NCI-H2029 treated with DMSO at 0.1 percent for 48 hours (cell line): ENCODE measurements at places on chromosomes 6 and 20.

- DNase-seq = no peak
Measured at GRCh38 chr20:60857708-60858107, 394.4 kb upstream of the CDH4 start.

DNA sequence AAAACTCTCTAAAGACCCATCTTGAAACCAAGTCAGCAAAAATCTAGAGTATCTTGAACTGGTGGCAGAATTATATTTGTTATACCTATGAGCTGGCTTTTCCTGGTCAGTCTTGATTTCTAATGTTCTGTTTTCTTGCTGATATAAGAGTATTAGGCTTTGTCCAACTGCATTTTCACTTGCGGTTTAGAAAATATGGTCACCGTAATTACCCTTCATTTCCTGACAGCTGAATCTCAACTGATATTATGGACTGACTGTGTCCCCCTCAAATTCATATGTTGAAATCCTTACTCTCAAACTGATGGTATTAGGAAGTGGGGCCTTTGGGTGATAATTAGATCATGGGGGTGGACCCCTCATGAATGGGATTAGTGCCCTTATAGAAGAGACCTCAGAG is 72.1 kb downstream of the TXLNB start:
- DNase-seq = no peak

DNA sequence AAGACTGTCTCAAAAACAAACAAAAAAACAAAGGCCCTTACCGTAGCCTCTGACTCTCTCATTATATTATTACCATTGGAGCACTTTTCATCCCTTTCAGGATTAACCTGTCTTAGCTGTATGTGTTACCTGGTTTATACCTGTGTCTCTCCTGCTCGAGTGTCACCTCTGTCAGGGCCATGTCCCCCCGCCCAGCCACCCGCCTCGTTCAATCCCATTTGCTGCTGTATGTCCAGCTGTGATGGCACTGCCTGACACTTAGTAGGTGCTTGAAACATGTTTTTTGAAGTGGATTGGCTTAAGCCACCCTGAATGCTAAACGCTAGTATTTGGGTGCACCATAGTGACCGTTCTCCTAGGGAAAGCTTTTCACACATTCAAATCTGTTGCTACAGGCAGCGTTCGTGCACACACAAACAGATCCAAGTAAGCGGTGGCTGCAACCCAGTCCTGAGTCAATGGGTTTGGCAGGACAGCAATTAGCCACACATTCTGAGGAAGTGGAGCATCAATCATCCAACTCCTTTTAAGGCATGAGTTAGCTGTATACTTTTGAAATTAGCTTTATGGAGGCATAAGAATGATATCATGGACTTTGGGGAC is 98.9 kb upstream of the ZNF217 start:
- DNase-seq = no peak

- no peak for DNase-seq
Measured at GRCh38 chr6:19925533-19925932, 88.4 kb downstream of the ID4 start.

DNA sequence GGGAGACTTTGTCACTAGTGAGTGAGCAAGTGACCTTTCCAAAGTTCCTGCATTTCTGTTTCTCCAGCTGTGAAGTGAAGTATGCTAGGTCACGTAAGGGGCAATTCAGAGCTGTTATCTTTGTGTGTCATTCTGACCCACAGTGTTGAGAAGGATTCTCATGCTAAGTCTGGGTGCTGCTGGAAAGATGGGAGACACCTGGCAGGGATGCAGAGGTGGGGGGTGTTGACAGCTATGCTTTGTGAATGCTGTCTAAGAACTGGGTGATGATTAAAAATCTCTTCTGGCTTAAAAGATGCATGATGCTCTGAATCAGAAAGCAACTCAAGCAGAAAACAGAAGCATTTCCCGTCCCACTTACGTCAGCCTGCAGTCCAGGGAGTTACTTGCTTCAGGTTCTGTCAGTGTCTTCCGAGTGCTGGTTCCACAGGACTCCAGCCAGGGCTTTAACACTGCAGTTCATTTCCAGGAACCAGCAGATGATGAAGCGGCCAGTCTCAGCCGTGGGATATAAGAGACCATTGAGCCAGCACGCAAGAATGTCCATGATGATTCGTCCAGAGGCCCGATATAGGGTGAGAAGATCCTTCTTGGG is 30.9 kb upstream of the ASXL1 start:
- DNase-seq = no peak

DNA sequence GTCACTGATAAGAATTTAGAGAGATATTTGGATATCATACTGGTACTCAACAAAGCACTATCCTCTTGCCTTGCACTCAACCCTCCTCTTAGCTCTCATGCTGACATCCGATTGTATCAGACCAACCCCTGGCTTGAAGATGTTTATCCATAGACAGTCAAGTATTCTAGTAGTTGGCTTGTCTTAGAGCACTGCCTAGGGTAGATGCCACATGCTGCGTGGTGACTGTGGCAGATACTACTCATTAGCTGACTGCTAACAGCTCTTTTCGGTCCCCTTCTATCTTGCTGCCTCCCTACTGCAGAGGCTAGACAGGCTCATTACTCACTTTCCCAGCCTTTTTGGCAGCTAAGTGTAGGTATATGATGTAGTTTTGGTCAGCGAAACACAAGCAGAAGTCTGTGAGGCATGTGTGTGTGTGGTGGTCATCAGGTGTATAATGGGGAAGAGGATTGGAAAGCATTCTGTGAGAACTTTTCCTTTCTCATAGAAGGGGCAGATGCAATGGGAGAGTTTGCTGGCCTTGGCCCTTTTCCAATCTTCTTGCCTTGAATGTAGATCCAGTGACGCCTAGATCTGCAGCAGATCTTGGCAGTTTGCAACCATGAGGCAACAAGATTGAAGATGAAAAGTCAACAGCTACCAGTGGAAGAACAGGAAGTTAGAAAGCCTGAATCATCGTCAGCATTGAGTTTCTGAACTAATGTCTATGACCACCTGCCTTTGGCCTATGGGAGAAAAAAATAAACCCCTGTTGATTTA is 4.4 kb upstream of the IFNGR1 start:
- DNase-seq = no peak

- no peak for DNase-seq
Measured at GRCh38 chr20:11214256-11214840, 540.5 kb upstream of the JAG1 start.

GRCh38 chr6:128208851-128209580 is 308.2 kb upstream of the THEMIS start:
- no peak for DNase-seq

GRCh38 chr6:161503570-161503969 is 229.7 kb upstream of the AGPAT4 start:
- DNase-seq = no peak

- DNase-seq = no peak
Measured at GRCh38 chr6:128841518-128841917, 41.4 kb upstream of the LAMA2 start.

DNA sequence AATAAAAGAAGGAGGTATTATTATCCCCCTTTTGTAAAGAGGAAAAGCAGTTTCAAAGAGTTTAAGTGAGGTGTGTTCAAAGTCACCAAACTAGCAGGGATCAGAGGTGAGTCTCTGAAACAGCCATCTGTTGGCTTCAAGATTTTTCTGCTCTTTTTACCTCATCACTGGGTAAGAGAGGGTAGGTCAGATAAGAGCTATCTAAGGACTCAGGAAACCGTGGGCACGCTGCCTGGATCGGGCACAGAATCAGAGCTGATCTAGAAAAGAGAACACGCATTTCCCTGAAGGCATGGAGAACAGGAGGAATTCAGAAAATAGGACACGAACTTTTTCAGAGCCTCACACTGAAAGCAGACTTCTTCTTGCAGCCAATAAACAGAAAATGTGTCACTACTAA is 65.8 kb upstream of the LY86 start:
- DNase-seq = no peak

- no peak for DNase-seq
Measured at GRCh38 chr6:65706436-65706835, 590 bp downstream of the EYS start.

GRCh38 chr6:18958146-18958545 is 571.0 kb downstream of the RNF144B start:
- no peak for DNase-seq
